ENCODE measurements at places on chromosomes 16 and 17.
A peak's percentile ranks its signal among the peaks of the same experiment; 100 is the strongest.

DNA sequence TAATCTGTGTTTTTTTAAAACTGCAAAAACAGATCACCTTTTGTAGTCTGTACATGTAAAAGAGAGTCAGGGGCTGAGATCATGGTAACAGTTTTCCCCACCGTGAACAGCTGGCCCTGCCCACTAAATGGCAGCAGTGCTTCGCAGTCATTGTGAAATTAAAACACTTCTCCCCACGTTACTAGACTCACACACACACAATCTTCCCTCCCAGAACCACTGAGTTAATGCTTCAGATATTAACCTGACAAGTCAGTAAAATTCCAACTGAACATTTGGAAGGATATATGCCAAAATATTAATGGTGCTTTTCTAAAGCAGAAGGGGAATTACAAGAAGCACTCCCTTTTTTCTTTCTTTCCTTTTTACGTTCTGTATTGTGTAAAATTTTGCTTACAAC is 1.2 kb upstream of the CD300LG start:
- DNase-seq: no peak

GRCh38 chr16:67395458-67396158 is 2.3 kb upstream of the TPPP3 start:
- DNase-seq: no peak

DNA sequence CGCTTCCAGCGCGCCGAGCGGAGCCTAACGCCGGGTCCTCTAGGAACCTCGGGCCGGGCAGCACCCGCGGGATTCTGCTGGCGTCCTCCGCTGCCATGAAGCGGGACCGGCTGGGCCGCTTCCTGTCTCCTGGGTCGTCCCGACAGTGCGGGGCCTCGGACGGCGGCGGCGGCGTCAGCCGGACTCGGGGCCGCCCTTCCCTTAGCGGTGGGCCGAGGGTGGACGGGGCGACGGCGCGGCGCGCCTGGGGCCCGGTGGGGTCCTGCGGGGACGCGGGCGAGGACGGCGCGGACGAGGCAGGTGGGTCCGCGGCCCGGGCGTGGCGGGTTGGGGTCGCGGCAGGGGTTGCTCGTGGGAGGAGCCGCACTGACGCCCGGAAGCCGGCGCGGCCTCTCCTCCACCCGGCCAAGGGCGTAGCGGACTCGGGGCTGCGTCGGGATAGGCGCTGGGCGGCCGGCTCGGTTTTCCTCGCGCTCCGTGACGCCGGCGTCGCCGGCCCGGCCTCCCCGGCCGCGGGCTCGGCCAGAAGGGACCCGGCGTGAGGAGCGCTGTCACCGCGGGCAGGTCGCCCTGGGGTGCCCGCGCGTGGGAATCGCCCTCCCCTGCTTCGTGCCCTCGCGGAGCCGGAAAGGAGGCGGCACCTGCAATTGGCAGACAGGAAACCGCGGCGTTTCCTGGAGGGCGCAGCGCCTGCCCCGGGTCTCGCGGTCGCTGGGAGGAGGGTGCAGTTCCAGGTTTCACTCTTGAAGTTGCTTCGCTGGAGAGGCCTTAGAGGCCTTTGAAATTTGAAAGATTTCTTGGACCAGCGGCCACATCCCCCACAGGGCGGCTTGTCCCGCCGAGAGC is 432 bp downstream of the ZNF276 start:
- DNase-seq: peak; percentile 61

DNA sequence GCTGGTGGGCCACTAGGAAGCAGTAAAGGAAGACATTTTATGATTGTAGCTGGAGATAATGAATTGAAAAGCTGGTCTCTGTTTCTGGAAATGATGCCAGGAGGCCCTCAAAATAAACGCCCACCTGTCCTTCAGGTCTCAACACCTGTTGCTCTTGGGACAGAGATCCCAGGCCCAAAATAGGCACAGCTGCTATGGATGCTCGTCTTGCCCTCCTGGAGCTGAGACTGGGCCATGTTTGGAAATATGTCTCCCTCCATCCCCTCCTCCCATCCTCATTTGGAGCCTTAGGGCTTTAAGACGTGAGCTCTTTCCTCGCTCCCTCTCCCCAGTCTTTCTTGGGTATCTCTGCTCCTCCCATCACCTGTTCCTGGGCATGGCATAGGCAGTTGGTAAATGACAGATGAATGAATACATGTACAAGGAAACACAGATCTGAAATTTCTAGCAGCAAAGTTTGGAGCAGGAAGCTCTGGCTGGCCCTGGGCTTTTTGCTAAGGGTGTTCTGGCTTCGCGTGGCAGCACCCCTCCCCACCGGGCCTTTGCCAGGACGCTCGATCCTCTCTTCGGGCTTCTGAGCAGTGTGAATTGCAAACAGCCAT is 33.3 kb downstream of the MYH3 start:
- no peak for DNase-seq

DNA sequence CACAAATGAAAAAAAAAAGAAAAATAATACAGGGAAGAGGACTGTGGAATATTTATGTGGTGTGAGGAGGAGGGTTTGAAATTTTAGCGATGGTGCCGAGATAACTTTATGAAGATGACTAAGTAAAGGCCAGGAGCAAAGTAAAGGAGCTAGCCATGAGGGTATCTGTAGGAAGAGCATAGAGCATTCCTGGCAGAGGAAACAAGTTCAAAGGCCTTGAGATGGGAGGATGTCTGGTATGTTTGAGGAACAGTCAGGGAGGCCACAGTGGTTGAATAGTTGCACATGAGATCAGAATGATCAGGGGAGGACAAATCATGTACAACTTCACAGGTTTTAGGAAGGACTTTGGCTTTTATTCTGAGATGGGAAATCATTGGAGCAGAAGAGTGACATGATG is 4.2 kb downstream of the CYB5B start:
- no peak for DNase-seq

DNA sequence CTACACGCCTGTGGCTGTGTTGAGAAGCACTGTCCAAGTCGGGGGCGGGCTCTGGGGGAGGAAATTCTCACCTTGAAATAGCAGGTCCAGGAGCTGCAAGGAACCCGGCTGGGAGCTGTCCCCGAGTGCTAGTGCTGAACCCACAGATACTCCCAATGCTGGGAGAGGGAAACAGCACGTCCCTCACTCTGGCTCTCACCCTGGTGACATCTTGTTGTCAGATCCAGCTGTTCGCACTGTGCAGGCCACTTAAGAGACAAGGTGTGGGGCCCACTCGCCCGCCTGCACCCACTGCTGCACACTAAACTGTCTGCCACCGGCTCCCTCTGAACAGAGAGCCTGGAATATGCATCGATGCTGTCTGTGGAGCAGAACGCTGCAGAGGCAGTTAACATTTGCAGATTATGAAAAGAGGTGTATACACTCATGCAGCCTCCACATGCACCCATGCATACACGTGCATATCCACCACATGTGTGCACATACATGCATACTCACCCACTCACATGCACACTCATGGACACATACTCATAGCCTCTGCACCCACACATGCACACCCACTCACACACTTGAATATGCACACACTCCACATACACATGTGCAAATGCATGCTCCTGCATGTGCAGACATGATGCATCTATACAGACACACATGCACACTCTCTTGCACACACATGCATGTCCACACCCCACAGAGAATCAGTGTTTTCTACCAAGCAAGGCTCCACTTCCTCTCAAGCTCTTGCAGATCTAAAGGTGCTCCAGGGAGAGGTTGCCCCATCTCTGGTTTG is 42.0 kb downstream of the MGAT5B start:
- DNase-seq: peak; percentile 68

- peak; percentile 86 for DNase-seq
Observed at GRCh38 chr17:37490638-37491614, 1.2 kb downstream of the DUSP14 start.

- no peak for DNase-seq
Observed at GRCh38 chr17:39074676-39075075, 76.8 kb downstream of the PLXDC1 start.

GRCh38 chr16:86083382-86084002 is 184.5 kb downstream of the IRF8 start:
- no peak for DNase-seq

- peak; percentile 27 for DNase-seq
Observed at GRCh38 chr17:42553161-42553818, 567 bp downstream of the HSD17B1 start.

DNA sequence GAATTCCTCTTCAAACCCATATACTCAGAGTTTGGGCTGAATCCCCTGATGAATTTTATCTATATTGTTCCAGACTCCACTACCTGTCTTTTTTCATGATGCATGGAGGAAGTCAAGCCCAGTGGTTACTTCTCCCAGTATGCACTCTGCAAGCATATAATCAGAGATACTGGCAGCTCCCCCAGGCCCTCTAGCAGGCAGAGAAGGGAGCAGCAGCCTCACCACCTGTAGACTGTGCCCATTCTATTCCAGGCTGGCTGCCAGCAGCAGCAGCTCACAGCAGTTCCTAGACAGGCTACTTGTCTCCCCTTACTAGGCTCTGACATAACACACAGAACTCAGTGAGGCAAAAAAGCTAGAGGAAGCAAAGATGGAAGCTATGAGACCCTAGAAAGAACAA is 3.4 kb downstream of the MKS1 start:
- no peak for DNase-seq

Measured in urothelium cell line (cell line).